ENCODE measurements at places on chromosomes 1 and 21.

DNA sequence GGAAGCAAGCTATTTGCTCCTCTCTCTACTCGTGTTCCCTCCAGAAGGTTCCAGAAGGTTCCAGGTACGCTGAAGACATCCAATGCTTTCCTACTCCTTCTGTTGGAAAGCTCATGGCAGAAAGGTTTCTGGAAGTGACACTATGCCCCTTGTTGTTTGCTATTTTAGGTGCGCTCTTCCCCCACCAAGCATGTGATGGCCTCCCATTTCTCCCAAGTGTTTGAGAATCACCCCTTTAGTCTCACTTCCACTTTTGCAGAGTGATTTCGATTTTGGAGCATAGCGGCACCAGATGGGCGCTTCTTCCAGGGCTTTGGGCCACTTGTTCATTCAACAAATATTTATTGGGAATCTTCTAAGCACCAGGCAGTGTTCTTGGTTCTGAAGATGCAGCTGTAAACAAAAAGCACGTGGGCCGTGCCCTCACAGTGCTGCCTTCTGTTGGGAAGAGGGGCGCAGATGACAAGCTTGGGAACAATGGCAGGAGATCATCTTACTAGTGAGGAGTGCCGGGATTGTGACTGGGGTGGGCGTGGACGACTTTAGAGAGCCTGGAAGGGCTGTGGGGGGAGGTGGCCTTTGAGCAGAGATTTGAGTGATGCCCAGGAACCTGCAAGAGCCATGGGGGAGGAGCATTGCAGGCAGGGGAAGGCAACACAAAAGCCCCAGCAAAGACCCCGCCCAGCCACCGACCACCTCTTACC lies 43.0 kb upstream of the TARDBP start:
- no peak for DNase-seq

DNA sequence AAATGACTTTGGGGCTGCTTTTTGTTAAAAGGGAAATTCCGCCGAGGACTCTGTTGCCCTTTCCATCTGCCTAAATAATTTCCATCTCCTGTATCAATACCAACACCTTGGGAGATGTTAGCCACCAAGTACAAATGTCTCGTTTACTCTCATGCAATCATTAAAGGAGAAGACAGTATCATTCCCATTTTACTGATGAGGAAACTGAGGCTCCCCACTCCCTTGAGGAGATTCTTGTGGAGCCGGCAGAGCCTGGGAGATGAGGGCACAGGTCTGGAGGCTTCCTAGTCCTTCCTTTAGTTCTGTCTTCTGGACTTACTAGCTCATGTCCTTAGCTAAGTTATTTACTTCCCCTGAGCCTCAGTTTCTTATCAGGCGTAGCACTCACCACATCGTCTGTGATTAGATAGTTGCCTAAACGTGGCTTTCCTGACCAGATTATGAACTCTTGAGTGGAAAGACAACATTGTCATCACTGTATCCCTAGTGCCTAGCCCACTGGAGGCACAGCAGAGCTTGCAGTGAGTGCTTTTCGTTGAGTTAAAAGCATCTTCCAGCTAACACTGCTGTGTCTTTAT lies 81.6 kb downstream of the ADSS2 start:
- DNase-seq, result no peak

- DNase-seq, result no peak
Measured at GRCh38 chr1:39995973-39996393, 41.0 kb downstream of the MFSD2A start.

DNA sequence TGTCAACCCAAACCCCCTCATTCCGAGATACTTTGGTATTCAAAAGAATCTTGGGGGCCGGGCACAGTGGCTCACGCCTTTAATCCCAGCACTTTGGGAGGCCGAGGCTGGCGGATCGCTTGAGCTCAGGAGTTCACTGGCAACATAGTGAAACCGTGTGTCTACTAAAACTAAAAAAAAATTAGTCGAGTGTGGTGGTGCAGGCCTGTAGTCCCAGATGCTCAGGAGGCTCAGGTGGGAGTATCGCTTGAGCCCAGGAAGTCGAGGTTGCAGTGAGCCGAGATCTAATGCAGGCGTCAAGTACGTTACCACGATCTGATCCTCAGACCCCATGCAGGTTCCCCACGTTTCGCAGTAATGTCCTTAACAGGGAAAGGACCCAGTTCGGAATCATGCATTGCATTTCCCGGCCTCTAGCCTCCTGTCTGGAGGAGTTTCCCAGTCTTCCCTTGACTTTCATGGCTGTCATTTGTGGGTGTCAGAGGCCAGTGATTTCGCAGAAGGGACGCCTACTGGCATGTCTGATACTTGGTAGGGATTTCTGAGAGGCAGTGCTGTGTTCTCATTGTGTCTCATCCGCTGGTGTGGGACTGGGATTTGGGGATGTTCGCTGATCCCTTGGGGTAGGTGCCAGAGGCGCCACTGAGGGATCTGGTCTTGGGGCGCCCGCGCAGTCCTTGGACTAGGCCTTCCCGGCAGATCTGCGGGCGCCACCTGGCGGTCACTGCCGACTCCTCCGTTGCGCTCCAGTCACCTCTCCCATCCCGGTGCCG lies 39.3 kb upstream of the HMGN1 start:
- peak; percentile 89 for DNase-seq

DNA sequence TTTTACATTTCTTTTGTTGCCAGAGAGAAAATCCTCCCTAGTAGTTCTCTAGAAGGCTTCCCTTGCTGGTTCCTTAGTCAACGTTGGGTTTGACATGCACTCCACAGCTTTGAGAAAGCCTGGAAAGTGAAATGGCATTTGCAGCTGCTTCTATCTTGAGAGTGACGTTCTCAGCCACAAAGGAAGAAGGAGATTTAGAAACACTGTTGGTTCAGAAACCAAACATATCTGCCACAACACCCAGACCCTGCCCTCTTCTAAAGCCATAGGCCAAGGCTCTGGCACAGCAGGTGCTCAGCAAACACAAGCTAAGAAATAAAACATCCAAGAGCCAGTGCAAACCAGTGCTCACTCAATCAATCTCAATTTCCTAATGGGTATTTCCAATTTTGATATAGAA lies 121.4 kb downstream of the CCDC185 start:
- no peak for DNase-seq

- no peak for DNase-seq
Measured at GRCh38 chr1:218847089-218847768, 326.4 kb upstream of the LYPLAL1 start.

- DNase-seq, result no peak
Measured at GRCh38 chr1:110591956-110592355, 14.2 kb downstream of the KCNA2 start.

- DNase-seq, result no peak
Measured at GRCh38 chr1:82179131-82179530, 378.4 kb downstream of the ADGRL2 start.

GRCh38 chr1:10161541-10162290 lies 48.7 kb upstream of the KIF1B start:
- DNase-seq, result no peak

- DNase-seq, result no peak
Measured at GRCh38 chr1:94037392-94038229, 83.3 kb downstream of the ABCA4 start.

- DNase-seq, result peak; percentile 7
Measured at GRCh38 chr1:232844791-232845190, 39.6 kb downstream of the MAP10 start.

DNA sequence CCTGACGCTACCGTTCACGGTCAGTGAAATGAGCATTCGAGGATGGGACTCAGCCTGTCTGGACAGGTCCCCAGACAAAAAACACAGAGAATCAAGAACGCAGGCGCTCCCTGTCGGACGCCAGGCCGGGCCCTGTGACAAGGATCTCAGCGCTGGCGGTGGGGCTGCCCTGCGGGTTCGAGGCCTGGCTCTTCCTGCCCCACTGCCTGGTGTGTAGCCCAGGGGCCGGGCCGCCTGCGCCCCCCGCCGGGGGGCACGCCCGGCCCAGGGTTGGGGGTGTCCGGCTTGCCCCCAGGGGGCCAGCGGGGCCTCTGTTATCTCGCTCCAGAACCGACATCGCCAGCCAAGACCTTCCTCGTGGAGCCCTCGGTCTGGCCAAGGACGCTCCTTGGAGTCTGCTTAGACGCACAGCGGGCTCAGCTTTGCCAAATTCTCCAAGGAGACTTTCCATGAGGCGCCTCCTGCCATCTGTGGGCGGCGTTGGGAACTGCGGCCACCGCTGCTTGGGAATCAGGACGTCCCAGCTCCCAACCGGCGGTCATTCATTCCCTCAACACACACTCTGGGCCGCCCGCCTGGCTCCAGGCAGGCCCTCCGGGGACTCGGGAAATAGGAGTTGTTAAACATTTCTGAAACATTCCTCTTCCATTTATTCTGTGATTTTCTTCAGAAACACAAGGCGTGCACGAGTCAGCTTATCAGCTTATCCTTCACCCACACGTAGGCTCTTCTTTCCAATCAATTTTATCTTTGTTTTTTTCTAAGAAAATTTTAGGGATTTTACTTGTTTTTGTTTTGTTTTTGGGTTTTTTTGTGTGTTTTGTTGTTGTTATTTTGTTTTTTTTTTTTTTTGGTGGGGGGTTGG lies 11.3 kb upstream of the RIPK4 start:
- DNase-seq, result peak; percentile 71

- peak; percentile 67 for DNase-seq
Measured at GRCh38 chr1:233707153-233707879, 93.4 kb downstream of the KCNK1 start.

DNA sequence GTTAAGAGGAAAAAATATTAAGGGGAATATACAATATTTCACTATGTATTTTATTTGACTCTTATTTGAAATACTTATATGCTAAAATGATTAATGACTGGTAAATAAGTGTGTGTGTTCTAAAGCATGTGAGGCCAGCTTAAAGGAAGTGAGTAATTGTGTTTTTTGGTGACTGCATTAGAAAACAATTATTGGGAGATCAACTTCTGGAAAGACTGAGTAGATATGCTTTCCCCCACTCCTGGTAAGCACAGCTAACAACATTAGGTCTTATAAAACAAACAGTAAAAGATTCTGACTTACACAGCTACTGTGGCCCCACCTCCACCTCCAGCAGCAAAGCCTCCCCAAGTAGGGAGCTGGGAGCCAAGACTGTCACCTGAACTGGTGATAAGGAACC lies 403.0 kb downstream of the SRGAP2C start:
- DNase-seq, result peak; percentile 46

DNA sequence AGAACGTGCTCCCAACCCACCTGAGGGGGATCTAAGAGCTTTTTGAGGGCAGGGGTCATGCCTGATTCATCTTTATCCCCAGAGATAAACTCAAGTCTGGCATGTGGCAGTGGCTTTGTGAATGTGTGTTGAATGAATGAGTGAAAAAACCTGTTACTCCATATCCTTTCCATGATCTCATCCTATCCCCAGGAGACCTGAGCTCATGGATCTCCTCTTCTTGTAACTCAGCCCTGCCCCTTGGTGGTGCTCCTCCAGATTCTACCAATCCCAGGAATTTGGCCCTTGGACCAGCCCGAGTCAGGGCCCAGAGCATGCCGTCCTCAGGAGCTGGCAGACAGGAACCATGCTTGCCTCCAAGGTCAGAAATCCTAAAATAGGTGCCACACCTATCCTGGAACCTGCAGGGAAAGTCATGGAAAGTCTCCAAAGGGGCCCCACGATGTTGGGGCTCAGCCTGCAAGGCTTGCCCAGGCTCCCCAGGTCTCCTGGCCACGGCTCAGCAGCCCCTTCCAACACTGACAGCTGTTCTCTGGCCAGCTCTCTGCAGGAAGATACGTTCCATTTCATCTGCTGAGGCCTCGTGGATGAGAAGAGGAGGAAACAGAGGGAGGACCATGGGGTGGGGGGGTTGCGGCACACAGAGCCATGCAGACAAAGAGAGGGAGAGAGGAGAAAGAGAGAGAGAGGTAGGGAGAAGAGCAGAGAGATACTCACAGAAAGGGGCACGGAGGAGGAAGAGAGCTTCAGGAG lies 214.6 kb downstream of the TRABD2B start:
- DNase-seq, result no peak

DNA sequence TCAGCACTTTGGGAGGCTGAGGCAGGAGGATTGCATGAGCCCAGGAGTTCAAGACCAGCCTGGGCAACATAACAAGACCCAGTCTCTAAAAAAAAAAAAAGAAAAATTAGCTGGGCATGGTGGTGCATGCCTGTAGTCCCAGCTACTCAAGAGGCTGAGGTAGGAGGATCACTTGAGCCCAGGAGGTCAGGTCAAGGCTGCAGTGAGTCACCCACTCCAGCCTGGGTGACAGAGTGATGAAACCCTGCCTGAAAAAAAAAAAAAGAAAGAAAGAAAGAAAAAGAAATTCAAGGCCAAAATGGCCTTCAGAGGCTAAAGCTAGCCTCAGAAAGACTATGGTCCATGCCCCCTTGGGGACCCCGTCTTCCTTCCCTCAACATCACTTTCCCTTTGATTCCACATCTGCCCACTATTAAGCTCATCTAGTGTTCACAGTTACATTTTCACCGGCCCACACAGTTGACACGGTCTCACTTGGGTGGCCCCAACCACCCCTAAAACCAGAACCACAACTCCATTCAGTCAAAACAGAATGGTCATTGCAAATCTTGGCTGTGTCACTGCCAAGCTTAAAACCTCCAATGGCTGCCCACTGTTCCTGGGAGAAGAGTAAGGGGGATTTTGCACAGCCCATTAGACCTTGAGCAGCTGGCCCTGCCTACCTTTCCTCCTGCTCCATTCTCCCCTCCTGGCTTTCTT lies 2.1 kb upstream of the CAPN8 start:
- no peak for DNase-seq

DNA sequence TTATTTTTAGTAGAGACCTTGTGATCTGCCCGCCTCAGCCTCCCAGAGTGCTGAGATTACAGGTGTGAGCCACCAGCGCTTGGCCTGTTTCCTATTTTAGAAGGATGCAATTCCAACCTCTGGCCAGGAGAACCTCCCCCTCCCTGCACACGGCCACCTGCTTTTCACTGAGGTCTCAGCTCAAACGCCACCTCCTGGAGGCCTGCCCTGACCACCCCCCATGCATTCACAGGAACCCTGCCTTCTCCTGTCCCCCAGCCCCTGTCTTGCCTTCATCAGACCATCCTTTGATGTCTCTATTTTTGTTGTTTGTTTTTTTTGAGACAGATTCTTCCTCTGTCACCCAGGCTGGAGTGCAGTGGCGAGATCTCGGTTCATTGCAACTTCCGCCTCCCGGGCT lies 2.3 kb downstream of the SRM start:
- no peak for DNase-seq

DNA sequence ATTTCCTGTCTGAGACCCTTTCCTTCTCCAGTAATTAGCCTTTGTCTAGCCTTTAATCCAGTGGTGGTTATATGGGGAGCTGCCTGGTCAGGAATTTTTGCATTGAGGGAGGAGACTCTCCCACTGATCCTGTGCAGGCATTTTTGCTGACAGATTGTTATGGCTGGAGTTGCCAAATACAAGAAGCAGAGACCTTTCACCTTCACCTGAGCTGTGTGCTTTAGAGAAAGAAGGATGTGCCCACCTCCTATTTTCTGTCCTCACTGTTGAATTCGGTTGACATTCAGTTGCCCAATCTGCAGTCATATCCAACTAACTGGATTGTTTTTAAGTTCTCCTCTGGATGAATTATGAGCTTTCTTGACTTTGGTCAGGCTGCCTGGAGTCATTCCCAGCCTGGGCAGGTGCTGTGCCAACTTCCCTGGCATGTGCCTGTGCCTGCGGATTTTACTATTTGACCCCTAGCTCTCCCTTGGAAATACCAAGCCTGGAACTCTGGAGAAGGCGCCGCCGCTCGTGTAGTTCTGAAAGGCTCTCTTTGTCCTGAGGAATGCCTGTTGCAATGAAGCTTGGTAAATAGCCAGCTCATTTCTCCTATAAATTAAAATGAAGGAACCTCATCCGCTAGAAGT lies 143.9 kb downstream of the NOS1AP start:
- DNase-seq, result no peak

- DNase-seq, result peak; percentile 73
Measured at GRCh38 chr1:23368562-23369334, 888 bp downstream of the ZNF436 start.

- no peak for DNase-seq
Measured at GRCh38 chr21:43926196-43926595, 61.2 kb downstream of the AGPAT3 start.
